Neural crest cell (in vitro differentiated cells): ENCODE measurements at places on chromosomes 1 and 21.

DNA sequence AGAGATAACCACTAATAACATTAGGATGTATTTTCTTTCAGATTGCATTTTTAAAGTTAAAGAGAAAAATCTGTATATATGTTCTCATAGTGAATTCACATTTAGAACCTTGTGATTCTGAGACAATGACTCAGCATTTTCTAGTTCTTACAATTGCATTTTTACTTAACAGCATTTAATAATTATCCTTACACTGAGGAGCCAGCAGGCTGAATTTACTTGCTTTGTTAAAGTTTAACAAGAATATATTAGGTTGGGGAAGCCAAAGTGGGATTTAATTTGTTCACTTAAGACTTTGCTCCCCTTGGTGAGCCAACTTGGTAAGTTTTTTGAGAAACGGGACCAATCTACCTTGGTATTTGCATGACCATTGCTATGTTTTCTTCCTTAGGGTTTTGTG lies 4.5 kb downstream of the PATJ start:
- no peak for DNase-seq

GRCh38 chr1:3547055-3548005 lies 64.0 kb downstream of the MEGF6 start:
- DNase-seq: no peak

DNA sequence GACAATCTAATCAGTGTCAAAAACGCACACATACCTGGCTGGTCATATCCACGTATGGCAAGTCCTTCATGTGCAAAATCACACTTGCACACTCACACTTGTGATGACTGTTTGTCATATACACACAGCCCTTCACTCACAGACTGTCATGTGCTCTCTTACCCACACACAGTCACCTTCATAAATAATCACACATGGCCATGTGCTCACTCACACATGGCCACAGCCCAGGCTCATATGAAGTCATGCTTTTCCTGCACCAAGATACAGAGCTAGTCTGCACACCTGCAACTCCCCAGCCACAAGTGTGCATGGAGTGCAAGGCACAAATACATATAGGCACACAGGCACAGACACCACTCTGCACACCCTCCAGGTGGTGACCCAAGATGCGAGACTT lies 45.4 kb upstream of the FOXO6 start:
- no peak for DNase-seq

DNA sequence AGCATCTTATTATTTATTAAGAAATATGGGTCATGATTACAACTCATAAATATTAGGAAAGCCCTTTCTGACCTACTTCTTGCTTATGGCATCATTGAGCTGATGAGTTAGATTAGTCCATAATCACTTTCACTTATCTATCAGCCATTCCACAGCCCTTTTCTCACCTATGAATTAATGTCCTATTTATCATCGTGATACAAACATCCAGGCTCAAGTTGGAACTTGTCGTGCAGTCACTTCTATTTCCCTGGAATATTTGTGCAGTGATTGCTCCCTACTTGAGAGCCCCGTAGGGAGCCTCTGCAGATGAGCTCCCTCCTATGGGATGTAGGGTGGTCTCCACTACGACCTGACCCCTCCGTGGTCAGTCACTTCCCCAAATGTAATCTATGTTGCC lies 8.1 kb upstream of the F3 start:
- DNase-seq: no peak

- DNase-seq: no peak
Measured at GRCh38 chr1:38115682-38116202, 69.1 kb upstream of the POU3F1 start.

GRCh38 chr1:22892789-22893188 lies 79.9 kb downstream of the LACTBL1 start:
- DNase-seq: no peak

DNA sequence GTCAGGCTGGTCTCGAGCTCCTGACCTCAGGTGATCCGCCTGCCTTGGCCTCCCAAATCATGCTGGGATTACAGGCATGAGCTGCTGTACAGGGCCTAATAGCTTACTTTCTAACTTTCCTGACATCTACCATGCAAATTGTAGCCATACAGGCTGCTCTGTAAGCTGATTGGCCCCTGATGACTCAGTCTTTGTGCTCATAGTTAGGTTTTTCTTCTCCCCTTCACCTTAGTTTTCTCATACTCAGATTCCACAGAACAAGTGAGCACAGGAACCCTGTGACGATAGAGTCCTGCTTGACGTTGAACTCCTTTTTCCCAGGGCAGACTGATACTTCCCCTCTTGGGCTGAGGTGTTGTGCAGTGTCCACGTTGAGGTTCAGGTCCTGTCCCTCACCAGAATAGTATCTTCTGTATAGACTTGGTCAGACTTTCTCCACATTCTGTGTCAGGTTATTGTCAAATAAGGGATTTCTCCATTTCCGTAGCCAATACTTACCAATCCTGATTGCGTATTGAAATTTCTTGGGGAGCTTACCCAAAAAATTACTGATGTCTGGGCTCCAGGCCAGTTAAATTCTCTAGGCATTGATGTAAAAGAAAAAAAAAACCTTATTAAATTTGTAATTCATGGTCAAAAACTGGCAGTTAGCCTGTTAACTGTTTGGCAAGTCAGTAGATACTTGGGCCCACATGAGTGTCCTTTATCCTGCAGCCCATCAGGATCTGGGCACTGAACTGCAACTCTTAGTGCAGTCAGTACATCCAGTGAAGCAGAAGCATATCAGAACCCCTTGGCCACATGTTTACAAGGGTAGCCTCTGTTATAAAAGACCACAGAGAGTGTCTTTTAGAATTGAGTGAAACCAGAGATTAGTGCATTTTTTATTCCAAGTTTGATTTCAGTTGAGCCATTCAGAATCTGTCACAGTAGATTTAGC lies 118.2 kb downstream of the DYRK1A start:
- no peak for DNase-seq
